ENCODE measurements at places on chromosomes 3 and 15. TPM values are rescaled to one million over a fixed set of nuclear protein-coding genes. Genes with fewer than 3 reads are reported as not detected.

GRCh38 chr15:38873158-38873557, 308.5 kb upstream of the RASGRP1 start:
- no peak for DNase-seq
- H3K4me3 ChIP-seq, result no peak overlapping the region
- H3K36me3 ChIP-seq, result no peaks in the 10 kb centered on the region
- no peaks in the 10 kb centered on the region for H3K27me3 ChIP-seq

DNA sequence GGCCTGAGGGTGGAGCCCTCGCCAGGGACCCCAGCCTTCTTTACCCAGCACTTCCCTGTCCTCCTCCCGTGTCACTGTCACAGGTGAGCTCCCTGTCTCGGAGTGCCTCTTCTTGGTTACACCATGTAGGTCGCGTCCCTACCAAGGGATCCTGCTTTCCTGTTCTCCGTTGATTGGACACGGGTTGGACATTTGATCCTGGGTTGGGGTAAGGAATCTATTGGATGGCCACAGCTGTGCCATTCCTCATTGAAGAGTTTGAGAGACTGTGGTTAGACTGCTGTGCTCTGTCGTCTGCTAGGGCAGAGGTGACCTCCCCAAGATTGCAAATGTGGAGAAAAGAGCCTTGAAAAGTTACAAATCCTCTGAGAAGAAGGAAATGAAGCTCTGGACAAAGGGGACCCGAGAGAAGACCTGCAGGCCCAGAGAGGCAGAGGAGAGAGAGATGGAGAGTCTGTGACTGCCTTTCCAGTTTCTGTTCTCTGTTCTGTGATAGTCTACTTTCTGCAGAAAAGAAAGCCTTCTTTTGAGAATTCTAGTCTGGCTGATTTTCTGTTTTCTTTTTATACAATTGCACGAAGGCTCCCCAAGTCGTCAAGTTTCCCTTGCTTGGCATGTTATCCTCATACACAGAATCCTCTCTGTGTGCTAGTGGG, 325.7 kb upstream of the RGMA start:
- H3K4me3 ChIP-seq, result no peak overlapping the region
- no peak overlapping the region for H3K27ac ChIP-seq
- no peaks in the 10 kb centered on the region for H3K36me3 ChIP-seq
- H3K27me3 ChIP-seq, result no peaks in the 10 kb centered on the region
- no peak for DNase-seq
- no peaks in the 10 kb centered on the region for H3K4me1 ChIP-seq

DNA sequence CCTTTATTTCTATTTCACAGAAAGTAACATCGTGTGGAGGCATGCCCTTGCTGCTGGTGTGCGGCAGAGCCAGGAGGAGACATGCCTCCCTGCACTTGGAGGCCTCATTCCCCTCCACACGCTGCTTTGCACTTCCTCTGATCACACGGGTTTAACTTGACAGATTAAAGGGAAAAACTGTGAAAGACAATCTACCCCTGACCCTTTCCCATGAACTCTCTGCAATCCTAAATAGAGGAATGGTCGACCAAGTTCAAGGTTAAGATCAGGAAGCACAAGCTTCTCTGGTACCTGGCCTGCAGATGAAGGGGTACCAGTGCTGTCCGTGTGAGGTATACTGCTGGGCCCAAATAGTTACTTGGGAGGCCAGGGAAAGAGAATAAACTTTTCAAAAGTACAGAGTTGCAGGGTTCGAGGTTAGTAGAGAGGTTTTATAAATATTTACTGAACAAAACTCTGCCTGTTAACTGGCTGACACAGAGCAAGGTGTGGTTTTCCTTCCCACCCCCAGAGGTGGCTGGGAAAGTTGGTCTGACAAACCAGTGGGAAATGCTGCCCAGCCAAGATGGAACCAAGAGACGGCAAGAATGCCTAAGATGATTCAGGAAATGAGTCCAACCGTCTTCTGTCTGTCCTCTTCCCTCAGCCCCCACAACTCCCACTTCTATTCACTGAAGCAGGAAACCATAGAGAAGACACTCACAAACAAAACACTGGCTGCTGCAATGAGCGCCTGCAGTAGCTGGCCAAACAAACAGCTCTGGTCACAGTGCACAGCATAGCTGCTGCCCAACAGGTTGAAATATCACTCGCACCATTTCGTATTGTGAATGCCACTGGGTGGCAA, 79.6 kb downstream of the IGF2BP2 start:
- DNase-seq, result no peak
- H3K27me3 ChIP-seq, result no peaks in the 10 kb centered on the region
- peaks cover 13% of the 10 kb centered on the region for H3K4me1 ChIP-seq

DNA sequence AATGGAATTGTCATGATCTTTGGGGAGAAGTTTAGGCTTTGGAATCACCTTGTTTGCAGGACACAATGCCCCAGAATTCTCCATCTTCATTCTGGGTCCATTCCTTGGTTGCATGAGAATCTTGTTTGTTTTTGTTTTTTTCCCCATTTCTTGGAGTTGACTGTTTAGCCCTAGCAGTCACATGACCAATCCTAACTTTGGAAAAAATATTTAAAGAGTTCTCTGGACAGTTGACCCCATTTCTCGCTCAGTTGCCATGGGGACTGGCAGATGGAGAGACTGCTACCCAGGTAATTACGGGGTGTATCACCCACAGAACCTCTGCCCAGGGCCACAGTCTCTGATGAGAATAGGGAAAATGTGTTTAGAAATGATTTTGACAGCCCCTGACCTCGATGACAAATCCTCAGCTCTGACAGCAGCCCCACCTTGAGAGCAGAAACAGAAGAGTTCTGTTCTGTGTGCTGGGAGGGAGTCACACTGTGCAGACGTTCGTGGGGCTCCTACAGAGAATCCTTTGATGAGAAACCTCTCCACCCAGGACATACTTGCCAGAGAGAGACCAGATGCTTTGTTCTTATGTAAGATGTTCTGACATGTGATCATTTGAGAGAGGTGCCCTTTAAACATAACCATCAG, 57.7 kb downstream of the IL16 start:
- DNase-seq, result no peak
- no peak overlapping the region for H3K27ac ChIP-seq
- no peak overlapping the region for H3K4me3 ChIP-seq
- H3K4me1 ChIP-seq, result peaks cover 8% of the 10 kb centered on the region
- no peaks in the 10 kb centered on the region for H3K27me3 ChIP-seq
- no peaks in the 10 kb centered on the region for H3K36me3 ChIP-seq

The ZFYVE19 gene
- total RNA-seq, result 29.6 TPM
